ENCODE measurements at places on chromosomes 13 and 19. TPM values are rescaled to one million over a fixed set of nuclear protein-coding genes. Genes with fewer than 3 reads are reported as not detected.

Gene CLEC4G
- 0.82 TPM for total RNA-seq

Gene ZNF699
- total RNA-seq = 25.3 TPM

Gene EFNA2
- 13.0 TPM for total RNA-seq

Gene CNFN
- total RNA-seq = not detected

Gene TEX26
- total RNA-seq = 1.2 TPM

Gene ZNF99
- total RNA-seq = 0.41 TPM

Gene MEDAG
- total RNA-seq = 0.82 TPM

Gene OVOL3
- not detected for total RNA-seq

Gene UHRF1
- 6.9 TPM for total RNA-seq

Gene NECTIN2
- 26.1 TPM for total RNA-seq

Gene THSD8
- 0.82 TPM for total RNA-seq

Gene SIGLEC11
- under 0.01 TPM for total RNA-seq

Gene IL4I1
- 0.41 TPM for total RNA-seq

Gene ZNF470
- total RNA-seq = 15.1 TPM

Gene GARIN5B
- total RNA-seq = not detected
